AG09319 (cell line): ENCODE measurements at places on chromosomes 3 and 15.

GRCh38 chr15:52463638-52464037, 65.0 kb downstream of the MYO5A start:
- DNase-seq: no peak

GRCh38 chr15:78127882-78128281, 3.4 kb downstream of the CIB2 start:
- no peak for DNase-seq

- DNase-seq: no peak
Observed at GRCh38 chr3:110918963-110919362, 152.7 kb upstream of the NECTIN3 start.

DNA sequence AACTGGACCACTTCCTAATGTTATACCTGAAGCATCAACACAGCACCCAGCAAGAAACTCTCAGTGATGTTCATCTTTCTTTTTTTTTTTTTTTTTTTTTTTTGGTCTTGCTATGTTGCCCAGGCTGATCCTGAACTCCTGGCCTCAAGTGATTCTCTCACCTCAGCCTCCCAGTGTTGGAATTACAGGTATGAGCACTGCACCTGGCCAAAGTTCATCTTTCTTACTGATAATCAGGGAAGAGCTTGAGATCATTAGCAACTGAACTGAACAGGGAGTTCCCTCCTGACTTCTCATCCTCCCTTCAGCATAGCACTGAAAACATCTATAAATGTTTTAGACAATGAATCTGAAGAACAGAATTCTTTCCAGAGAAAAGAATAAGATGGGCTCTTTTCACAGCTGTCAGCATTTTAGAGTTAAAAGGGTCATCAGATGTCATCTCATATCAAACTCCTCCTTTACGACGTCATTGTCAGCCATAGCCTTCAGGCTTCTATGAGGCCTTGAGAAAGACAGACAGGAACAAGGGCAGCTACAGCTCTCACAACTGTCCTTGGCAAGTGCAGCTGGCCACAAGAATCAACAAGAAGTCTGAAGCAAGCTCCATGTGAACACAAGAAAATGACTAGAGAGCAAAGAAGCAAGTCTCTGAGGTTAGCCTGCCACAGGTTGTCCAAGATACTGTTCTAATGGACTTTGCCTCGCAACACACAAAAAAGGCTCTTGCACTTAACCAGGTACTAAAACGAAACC, 33.8 kb downstream of the SCAP start:
- no peak for DNase-seq

- DNase-seq: no peak
Observed at GRCh38 chr15:76866716-76867321, 38.3 kb downstream of the SCAPER start.

DNA sequence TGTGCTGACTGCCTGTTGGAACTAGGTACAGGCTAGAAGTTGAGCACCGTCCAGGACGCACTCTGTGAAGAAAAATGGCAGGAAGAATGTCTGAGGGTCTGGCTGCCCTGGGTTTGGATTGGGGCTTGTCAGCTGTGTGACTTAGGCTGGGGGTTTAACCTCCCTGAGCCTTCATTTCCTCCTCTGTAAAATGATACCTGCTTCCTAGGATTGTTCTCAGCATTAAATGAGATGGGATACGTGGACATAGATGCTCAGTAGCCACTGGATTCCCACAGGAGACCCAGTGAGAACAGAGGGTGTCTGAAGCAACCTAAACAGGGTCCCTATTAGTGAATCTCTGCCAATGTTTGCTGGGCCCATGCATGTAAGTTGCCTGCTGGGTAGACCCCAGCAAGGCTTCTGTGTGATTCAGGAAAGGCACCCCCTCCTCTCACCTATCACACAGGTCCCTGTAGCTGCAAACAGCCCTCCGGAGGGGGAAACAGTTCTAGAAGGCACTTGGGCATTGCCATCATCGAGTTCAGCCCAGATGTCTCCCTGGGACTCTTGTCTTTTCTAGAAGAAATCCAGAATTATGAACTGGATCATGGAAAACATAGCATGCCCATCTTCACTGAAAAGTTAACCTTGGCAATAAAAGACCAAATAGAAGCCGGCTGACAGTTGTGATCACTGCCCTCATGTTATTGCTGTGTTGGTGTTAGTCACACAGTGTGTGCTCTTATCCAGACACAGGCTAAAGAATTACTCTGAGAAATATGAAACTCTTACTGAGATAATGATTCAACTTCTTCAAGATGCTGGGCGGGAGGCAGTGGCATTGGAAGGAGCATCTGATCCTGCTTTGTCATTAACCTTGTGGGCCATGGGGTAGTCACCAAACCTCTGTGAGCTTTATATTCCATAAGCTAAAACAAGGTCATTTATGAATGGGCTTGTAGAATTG, 64.5 kb downstream of the SMAD6 start:
- no peak for DNase-seq

DNA sequence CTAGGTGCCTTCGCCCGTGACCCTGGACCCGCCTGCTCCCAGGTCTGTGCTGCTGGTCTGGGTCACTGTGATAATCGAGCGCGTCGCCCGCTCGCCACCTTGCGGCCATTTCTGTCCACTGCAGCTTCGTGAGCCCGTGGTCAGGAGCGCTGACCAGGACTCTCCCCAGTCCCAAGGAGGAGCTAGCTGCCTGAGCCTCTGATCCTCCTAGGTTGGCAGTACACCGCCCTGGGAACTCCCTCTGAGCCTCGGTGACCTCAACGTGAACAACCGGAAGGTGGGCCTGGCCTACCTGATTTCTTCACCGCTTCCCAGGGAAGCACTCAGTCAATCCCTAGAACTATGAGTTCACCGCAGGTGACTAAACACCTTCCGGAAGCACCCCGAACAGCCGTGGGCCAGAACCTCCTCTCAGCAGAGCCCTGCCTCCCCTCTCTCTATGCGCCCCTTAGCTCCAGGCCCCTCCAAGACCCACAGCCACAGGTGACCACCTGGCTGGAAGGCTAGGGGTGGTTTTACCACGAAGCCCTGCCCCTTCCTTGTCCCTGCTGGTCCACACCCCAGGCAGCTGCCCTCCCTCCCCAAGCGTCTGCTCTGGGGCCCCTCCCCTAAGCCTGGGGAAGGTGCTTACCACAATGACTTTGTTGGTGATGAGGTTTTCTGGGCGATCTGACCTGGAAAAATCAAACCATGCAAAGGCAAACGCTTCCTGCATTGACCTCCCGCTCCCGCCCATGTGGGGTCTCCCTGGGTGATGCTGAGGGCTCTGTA, 9.7 kb downstream of the PLA2G4D start:
- DNase-seq: no peak

- no peak for DNase-seq
Observed at GRCh38 chr15:76337059-76337695, 604 bp downstream of the ISL2 start.

DNA sequence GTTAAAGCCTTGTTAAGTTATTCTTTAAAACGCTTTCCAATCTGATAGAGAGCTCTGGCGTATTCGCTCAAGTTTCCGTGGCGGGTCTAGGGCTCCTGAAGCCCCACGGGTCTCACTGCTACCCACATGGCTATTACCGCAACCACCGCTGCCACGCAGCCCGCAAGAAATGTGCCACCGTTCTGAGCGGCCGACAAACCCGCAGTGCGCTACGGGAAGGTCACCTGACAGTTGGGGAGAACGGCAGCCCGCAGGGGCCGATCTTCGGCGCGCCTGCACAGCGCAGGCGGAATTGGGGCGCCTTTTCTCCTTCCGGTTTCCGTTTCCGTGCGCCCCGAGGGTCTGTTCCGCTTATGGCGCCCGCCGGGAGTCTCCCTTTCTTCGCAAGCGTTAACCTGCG, 76.6 kb upstream of the SNRPN start:
- no peak for DNase-seq

DNA sequence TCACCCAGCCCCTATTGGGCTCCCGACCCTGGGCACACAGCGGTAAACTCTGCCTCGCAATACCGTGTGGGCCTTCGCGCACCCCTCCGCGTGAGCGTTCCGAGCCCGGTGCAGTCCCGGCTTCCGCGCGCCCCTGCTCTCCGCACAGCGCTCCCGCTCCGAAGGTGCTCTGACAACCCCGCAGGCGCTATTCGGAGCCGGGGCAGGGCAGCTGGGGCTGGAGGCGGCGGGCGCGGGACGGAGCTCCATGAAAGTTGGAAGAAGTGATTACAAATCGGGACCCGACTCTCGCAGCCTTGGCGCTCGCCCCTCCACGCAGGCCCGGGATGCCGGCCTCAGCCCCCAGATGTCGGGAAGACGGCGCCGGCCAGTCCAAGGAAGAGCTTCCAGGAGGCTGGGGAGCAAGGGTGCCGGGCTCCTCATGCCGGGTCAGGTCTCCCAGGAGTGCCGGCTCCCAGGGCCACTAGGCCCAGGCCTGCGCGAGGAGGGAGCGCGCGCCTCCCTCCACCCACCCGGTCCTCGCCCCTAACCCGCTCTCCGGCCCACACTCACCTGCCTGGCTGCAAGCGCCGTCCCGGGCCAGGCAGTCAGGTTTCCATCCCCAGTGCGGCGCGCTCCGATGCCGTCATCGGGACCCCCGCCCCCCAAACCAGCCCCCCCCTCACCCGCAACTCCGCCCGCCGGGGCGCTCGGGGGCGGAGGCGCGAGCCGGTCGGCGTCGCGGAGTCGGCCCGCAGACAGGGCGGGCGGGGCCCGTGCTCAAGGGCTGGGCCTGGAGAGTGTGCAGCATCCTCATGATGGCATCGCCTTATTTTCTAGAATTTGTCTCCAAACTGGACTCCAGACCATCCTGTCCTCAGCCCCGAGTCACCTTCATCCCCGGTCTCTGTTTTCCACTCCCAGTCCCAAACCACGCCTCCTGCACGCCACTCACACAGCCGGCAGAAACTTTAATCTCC, at the start of gene KIF7:
TSS of gene KIF7 (minus strand) at position 621 of the 959 bp plus-strand sequence. CDS start 2,537 bp downstream, outside the sequence.
- no peak for DNase-seq

DNA sequence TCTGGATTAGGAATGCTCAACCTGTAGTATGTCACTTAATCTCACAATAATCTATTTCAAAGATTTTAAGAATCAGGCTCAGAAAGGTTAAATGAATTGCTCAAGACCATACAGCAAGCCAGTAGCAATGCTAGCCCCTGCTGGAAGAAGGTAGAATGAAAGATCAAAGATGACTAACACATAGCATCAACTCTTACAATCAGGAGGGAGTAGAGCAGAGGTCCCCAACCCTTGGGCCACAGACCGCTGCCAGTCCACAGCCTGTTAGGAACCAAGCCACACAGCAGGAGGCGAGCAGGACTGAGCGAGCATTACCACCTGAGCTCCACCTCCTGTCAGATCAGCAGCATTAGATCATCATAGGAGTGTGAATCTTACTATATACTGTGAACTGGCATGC, 15.5 kb upstream of the GATM start:
- no peak for DNase-seq

DNA sequence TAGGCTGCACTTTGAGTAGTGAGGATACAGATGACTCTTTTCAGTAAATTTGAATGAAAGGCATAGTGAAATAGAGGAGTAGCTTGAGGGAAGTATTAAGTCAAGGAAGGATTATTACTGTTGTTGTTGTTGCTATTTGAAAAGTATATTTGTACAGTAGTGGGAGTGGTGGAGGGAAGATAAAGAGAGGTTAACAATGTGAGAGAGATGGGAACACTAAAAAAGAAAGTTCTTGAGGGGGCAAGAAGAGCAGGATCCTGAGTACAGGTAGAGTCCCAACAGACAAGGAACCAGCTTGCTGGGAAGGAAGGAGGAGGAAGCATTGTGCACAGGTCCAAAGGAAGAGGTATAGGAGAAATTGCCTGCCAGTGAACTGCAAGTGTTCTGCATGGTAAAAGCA, 75.6 kb upstream of the GOLGA8B start:
- no peak for DNase-seq

- no peak for DNase-seq
Observed at GRCh38 chr15:87211547-87211946, 1045.0 kb downstream of the NTRK3 start.

DNA sequence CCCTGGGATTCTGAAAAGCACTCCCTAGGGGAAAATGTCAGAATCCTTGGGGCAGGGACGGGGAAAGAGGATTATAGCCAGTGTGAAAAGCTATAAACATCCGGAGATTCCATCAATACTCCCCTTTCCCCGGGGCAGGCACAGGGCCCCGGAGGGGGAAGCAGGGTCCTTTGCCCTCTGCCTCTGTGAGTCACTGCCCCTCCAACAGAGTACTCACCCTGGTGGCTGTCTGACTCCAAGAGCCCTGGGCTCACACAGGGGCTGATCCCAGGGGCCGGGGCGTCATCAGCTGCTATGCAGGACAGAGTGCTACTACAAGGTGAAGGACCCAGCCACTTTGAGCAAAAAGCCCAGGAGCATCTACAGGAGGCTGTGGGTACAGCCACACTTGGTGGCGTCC, 133.0 kb upstream of the PRR20G start:
- no peak for DNase-seq

GRCh38 chr3:73658227-73658626, 33.5 kb upstream of the PDZRN3 start:
- no peak for DNase-seq

DNA sequence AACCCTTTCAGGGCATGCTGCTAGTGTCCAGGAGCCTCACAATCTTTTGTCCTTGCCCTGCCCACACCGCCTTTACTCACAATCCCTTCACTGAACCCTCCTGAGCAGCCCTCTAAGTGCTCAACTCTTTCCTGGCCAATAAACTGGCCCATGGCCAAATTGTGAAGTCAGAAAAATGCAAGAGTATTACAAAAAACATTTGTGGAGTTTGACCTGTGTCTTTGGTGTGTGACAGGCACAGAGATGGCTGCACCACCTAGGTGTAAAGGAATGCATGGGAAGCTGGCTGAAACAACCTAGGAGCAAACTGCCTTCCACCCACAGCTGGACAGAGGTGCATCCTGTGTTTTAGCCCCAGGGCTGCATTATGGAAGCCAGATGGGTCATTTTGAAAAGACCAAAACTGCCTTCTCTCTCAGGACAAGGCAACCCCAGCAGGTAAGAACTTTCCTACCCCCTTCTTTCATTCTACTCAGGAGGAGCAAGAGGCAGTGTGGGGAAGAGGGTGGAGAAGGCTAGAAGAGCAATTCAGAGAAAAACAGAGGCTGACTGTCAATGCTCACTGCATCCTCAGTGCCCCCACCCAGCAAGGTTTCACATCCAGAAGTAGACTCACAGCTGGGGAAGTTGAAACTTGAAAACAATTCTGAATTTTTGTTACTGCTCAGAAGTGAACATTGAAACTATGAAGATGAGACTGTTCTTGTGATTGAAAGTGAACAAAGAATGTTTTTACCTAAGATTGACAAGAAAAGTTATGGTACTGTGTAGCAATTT, 78.6 kb downstream of the TRIM42 start:
- DNase-seq: no peak
